GM19239 (cell line): ENCODE measurements at places on chromosomes 4 and X.

GRCh38 chr4:86706923-86707597 lies 112.9 kb downstream of the PTPN13 start:
- DNase-seq = no peak

DNA sequence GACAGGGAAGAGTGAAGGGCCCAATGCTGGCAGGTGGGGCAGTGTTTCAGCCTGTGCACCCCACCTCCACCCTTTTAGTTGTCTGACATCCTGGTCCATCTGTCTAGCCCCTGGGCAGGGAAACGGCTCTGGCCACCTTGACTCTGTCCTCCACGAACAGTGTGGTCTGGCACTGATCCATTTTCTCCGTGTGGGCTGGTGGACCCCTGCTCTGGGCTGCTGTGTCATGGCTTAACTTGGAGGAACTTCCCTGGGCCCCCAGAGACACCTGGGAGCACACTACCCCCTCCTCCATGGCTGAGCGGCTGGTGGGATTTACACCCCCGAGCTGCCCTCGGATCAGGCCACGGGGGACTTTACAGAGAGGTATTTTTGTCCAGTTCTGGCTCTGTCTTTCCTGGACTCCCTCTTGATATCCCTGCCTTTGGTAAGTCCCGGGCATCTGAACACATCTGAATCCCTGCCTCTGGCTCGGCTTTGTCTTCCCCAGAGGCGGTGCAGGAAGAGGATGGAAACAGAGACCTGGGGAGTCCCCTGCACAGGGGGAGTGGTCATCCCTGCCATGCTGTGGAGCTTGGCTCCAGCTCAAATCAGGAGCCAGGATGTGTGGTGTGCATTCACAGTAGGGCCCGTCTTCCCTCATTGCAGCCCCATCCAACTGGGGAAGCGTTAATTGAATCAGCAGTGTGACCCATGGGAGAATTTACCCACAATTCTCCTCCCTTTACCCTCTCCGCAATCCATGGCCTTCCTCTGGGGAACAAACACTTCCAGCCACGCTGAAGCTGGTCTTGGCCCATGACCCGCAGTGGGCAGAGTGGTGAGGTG lies 6.3 kb upstream of the NKX1-1 start:
- DNase-seq = peak; percentile 24

- DNase-seq = no peak
Observed at GRCh38 chr4:176780995-176781738, 11.6 kb downstream of the VEGFC start.

- DNase-seq = no peak
Observed at GRCh38 chrX:38578167-38578566, 16.8 kb downstream of the TSPAN7 start.

GRCh38 chr4:136526517-136526916 lies 1005.8 kb downstream of the PCDH18 start:
- no peak for DNase-seq

- DNase-seq = no peak
Observed at GRCh38 chrX:124228849-124229248, 103.6 kb upstream of the TEX13D start.

DNA sequence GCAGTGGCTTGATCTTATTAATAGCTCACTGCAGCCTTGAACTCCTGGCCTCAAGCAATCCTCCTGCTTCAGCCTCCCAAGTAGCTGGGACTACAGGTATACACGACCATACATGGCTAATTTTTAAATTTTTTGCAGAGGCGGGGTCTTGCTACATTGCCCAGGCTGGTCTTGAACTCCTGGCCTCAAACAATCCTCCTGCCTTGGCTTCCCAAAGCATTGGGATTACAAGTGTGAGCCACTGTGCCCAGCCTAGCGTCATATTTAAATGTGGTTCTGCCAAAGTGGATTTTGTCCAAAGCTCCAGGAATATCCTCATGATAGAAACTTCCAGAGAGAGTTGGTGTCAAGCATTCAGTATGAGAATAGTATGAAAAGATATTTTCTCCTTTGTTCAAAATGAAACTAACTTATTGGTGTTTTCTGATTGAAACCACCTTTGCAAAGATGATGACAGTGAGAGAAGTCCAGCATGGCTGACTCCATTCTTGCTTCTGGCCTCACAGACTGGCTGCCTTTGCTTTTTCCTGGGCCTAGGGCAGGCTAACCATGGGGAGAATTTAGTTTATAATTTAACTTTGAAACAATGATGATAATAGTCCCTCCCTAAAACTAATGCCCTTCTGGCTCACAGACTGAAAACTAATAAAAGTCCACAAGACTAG lies 129.0 kb downstream of the C4orf51 start:
- no peak for DNase-seq

DNA sequence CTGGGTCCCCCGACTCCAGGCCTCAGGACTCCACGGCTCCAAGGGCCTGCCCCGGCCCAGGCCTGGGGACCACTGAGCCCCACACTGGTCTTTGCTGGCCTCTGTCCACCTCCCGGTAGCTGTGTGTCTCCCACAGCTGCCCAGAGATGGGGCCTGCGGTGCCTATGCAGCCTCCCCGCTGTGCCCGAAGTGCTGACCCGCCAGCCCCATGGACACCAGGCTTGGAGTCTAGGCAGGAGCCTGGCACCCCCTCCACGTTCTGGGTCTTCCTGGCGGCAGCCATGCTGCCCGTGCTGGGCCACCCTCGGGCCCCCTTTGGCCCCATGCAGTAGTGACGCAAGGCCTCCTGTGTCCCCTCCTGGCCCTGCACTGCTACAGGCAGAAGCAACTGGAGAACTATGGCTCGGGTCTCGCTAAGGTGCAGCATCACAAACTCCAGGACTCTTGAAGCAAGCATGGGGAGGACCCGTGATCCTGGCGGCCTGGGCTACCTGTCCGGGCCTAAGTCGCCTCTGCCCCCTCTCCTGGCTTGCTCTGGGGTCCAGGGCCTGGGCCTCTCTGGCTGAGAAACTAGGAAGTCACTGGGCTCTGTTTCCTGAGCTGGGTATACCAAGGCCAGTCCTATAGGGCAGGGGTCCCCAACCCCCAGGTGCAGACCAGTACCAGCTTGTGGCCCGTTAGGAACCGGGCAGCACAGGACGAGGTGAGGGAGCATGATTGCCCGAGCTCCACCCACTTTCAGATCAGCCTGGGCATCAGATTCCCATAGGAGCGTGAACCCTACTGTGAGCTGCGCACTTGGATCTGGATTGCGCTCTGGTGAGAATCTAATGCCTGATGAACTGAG lies 917 bp downstream of the MYL5 start:
- no peak for DNase-seq

DNA sequence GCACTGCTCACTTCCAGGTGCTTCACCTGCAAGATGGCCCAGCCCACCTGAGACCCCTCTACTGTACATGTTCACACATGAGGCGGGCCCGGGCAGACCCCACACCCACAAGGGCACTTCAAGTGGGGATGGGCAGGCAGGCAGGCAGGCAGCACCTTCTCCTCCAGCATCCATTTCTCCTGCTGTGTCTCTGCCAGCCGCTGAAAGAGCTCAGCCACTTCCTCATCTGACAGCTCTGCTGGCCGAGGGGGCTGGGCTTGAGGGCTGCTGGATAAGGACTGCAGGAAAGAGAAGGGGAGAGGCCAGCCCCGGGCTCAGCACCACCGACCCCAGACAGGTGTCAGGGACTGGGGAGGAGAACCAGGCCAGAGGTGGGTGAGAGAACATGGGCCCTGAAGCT lies 4.4 kb upstream of the KCND1 start:
- no peak for DNase-seq

DNA sequence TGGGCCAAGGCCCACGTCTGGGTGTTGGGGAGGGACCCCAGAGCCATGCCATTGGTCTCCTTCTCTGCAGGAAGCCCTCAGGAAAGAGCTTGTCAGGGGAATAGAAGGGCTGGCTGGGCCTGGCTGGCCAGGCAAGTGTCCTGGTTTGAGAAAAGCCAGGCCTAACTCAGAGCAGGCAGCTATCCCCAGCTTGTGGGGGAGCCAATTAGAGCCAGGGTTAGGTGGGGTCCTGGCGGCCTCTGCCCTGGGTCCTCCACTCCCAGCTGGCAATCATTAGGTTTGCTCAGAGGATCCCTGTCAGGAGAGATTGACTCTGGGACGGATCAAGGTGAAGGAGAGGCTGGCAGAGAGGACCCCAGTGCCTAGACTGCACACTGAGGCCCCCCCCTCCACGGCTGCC lies 64.8 kb downstream of the PJA1 start:
- no peak for DNase-seq

GRCh38 chr4:155881555-155881954 lies 15.5 kb upstream of the ASIC5 start:
- no peak for DNase-seq

GRCh38 chrX:50098749-50099148 lies 102.1 kb downstream of the AKAP4 start:
- DNase-seq = no peak

DNA sequence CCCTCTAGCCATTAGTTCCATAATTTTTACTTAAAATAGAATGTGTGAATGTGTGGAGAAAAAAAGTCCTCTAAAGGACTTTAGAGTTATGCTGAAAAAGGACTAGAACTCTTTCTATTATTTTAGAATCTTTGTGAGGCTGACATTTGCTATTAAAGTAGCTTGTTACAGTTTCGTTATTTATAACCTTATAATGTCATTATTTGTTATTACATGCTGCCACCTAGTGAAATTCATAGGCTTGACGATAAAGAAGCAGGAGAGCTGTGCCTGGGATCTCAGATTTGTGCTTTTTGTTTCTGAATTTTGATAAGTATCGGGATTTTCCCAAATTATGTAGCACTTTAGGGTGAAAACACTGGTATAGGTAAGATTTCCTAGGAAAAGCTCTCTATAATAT lies 38.5 kb upstream of the TAPT1 start:
- peak; percentile 9 for DNase-seq

DNA sequence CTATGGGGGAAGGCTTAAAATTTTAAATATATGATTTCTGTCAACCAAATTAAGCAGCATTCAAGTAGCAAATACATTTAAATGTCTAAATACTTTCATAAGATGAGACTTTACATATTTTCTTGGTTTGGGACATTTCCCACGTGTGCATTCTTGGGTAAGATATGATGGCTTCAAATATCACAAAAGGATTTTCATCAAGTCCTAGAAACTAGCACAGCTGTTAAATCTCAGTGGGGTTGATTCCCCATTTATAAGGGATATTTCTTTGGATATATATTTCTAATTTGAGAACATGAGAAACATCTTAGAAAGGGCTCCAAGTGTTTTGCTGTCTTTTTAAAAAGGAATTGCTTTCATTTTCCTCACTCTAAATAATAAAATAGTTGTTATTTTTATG lies 90.2 kb downstream of the P2RY10 start:
- DNase-seq = no peak
